T-helper 17 cell (primary cell): ENCODE measurements at places on chromosomes 2 and 18.

GRCh38 chr2:133888107-133888506, 319.8 kb upstream of the NCKAP5 start:
- peaks cover 9% of the 10 kb centered on the region for H3K4me1 ChIP-seq
- no peak for DNase-seq
- no peaks in the 10 kb centered on the region for H3K36me3 ChIP-seq
- H3K4me3 ChIP-seq = no peak overlapping the region

DNA sequence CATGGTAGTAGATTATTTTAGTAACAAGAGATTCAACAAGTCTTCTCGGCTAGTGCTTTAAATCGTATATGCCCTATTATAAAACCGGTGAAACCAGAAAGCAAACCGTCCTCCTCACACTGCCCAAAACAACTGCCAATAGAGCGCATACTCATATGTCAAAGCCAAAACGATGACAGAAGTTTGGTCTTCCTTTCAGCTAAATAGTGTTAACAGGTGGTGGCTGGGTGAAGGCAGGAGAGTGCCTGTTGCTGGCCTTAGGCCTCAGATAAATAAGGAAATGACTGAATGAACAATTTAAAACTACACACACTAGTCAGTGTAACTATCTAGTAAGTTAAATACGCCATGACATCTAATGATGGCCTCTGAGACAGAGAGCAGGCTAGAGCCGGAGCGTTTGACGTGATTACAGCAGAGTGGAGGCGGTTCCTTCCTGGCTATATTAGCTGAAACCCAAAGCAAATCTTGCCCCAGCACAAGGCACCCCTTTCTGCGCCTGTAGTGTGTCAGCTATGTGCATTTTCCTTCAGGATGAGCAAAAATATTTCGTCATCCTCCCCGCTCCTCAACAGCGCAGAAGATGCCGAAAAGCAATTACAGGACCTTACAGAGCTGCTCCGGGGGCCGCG, 1.6 kb downstream of the LONRF2 start:
- no peaks in the 10 kb centered on the region for H3K36me3 ChIP-seq
- H3K27me3 ChIP-seq = peaks cover 62% of the 10 kb centered on the region
- no peak overlapping the region for H3K27ac ChIP-seq
- H3K4me1 ChIP-seq = peaks cover 2% of the 10 kb centered on the region
- no peak for DNase-seq

DNA sequence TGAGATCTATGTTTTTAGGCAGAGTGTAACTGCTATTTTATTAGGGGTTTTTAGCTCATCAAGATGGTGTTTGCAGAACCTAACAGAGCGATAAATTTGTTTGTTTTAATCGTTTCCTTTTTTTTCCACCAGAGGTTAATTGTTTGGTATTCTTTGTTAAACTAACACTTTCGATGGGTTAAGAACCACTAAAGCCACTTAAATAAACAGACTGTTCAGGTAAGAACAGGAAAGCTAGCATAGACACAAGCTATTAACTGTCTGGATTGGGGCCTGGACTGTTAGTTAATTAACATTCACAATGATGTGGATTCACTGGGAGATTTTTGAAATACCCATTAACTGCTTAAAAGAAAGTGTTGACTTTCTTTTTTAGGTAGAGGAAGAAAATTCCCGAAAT, 209.0 kb upstream of the COPS8 start:
- no peak for DNase-seq
- peaks cover 3% of the 10 kb centered on the region for H3K36me3 ChIP-seq
- H3K4me3 ChIP-seq = no peak overlapping the region
- H3K27ac ChIP-seq = no peak overlapping the region
- H3K27me3 ChIP-seq = peaks cover 14% of the 10 kb centered on the region

DNA sequence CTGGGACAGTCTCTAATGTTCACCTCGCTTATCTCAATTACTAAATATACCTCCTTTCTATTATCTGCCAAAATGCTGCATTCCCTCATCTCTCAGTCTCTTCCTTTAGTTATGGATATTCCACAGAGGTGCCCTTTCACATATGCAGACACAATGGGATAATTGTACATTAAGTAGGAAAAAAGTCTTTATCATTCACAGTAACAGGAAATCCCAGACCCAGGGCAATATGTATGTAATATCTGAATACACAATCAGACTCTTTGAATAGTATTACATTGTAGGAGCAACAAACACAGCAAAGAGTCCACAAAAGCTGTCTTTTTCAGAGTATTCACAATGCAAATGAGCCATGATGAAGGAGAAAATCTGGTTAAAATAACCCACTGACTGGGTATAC, 1399.0 kb upstream of the ZEB2 start:
- H3K27ac ChIP-seq = no peak overlapping the region
- no peak overlapping the region for H3K4me3 ChIP-seq
- no peaks in the 10 kb centered on the region for H3K36me3 ChIP-seq
- H3K4me1 ChIP-seq = peaks cover under 1% of the 10 kb centered on the region
- no peak for DNase-seq

DNA sequence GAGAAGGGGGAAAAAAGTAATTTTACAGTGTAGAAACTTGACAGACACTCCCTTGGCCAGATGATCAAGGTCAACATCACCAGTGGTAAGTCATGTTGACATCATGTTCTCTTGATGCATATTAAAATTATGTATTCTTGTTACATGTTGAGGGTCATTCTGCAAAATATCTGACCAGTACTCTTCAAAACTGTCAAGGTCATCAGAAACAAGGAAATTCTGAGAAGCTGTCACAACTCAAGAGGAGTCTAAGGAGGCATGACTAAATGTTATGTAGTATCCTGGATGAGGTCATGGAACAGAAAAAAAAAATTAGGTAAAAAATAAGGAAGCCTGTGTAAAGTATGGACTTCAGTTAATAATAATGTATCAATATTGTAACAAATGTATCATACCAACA, 6.3 kb downstream of the SGPP2 start:
- H3K36me3 ChIP-seq = no peaks in the 10 kb centered on the region
- no peak overlapping the region for H3K4me3 ChIP-seq
- no peak overlapping the region for H3K27ac ChIP-seq
- no peak for DNase-seq

DNA sequence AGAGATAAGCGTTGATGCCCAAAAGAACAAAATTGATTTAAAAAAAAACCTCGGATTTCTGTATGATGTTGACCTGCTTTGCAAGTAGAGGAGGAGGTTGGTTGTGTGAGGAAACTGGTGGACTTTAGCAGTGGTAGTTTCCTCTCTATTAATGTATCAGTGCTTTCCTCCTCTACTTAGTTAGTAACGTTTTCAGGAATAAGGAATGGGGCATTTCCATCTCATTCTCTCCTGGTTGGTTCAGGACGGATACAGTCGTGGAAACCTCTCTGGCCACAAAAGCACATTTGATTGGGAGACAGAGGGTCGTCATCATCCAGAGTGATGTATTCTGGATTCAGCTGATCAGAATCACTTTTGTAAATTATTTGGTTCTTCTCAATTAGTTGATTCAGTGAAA, 1.5 kb downstream of the FHOD3 start:
- DNase-seq = no peak
- peak overlapping the region; percentile 43 for H3K4me3 ChIP-seq
- no peak overlapping the region for H3K27ac ChIP-seq
- no peaks in the 10 kb centered on the region for H3K36me3 ChIP-seq
- peaks cover 46% of the 10 kb centered on the region for H3K27me3 ChIP-seq
